Activated CD4-positive, CD25-positive, alpha-beta regulatory T cell treated with anti-CD3 and anti-CD28 coated beads, Interleukin-2, amount 50 U/mL, for 16 hours (primary cell): ENCODE measurements at places on chromosomes 5 and 9.

DNA sequence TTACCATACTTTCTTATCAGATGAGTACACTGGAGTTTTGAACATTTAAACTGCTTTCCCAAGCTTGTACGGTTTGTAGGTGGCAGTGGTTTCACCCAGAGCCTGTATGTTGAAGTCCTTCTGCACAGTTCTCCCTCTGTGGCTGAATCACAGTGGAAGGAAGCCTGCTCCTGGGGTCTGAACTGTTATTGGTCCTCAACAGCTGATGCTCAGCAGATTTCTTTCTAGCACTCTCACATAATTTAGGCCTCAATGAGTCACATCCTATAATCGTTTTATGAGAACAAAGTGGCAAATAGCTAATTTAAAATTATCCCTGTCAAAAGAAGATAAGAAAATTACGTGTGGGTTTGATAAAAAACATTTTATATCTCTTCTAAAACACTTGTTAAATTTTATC lies 229.7 kb downstream of the TLE4 start:
- DNase-seq = no peak

DNA sequence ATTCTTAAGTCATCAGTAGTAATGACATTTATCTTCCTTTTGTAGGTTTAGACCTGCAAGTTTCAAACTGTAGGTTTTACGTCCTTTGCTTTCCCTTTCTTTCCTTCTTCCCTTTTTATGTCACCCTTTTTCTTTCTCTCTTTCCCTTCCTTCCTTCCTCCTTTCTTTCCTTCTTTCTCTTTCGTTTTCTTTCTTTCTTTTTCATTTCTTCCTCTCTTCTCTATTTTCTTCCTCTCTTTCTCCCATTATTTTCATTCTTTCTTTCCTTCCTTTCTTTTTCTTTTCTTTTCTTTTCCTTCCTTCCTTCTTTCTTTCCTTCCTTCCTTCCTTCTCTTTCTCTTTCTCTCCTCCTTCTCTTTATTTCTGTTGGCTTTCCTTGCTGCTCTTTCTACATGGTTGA lies 59.9 kb downstream of the WDR36 start:
- DNase-seq = no peak

GRCh38 chr5:129020683-129021082 lies 55.4 kb downstream of the SLC27A6 start:
- DNase-seq = no peak

- no peak for DNase-seq
Observed at GRCh38 chr9:89661391-89661949, 56.7 kb downstream of the GADD45G start.
